ENCODE measurements at places on chromosomes 3 and 15.
A peak's percentile ranks its signal among the peaks of the same experiment; 100 is the strongest.

DNA sequence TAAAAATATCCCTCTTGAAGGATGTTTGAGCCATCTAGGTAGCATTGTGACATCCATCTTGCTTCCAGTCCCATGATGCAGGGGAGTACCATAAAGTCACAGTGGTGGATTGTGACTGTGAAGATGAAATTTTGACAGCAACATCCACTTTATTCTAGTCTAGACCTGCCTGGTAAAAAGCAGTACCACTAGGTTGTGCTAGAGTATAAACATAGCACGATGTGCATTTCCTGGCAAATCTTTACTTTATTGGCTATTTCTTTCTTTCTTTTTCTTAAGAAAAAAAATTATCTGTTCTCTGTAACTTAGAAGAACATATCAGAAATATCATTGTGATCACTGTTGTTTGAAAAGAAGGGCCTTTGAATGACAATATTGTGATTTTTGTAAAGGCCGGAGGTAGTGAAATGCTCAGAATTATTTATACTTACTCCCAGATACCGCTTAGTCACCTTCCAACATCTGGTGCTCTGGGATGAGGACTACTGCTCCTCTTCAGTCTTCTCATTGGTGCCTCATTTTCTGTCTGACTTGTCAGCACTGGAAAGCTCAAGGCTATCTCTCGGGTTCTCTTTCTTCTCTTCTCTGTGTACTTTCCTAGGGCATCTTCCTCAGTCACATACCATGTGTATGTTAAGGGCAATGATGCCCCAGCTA lies 35.6 kb downstream of the AGBL1 start:
- no peak for DNase-seq

DNA sequence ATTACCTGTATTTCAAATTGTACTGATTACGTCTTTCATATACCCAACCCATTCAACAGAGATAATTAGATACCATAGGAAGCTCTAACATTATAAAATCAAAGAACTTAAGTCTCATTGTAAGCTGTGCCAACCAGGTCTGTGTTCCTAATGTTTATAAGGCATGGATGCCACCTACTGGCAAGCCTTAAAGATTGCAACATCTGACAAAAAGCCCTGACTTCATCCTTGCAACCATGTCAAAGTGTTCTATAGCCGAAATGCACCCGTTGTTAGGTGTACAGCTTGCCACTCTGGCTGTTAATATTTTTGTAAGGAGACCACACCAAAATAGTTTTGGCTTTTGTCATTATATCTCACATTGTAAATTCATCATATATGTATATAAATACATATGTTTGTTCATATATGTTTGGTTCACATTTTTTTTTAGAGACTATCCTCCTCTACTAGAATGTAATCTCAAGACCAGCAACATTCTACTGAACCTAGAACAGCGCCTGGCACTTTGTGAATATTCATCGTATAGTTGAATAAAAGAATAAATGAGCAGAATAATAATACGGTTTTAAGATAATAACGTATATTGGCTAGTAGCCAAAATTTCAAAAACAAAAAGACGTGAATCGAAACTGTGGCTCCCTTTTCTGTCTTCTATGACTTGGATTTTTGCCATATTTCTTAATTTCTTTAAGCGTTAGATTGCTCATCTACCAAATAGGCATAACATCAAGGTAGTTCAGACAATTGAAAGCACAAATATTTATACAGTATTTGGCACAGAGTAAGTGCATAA lies 258.1 kb downstream of the TBL1XR1 start:
- peak; percentile 21 for DNase-seq

DNA sequence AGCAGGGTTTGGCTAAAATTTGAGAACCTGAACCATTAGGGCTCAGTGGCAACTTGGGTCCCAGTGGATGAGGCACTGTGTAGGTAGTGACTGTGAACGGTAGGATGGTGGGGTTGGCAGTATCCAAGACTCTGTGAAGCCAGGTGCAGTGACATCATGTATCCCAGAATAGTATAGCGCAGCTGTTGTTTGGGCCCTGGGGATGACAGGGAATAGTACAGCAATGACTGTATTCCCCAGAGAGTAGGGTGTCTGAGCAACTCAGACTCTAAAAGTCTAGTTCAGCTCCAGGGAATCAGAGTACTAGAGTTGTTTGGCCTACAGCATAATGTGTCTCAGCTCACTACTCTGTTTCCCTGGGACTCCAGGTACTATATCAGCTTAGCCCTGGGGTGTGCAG lies 20.7 kb upstream of the PPP2R3A start:
- DNase-seq, result no peak

- no peak for DNase-seq
Measured at GRCh38 chr3:31522152-31522551, 10.6 kb upstream of the STT3B start.

- peak; percentile 25 for DNase-seq
Measured at GRCh38 chr3:130093741-130094391, 12.2 kb downstream of the ALG1L2 start.

DNA sequence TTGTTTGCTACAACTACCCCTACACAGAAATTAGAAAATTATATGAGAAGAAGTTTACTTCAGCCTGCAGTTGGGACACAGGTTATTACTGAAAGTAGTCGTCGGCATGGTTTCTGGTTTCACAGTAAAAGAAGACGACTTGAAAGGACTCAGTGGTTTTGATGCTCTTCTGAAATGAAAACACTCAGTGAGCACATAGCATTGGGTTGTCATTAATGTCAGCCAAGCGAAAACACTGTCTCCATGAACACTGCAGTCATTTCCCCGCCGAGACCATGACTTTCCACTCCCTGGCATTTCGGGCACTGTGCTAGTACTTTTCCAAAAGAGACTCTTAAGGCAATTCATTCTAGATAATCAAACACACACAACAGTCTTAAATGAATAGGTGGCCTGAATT lies 69.2 kb upstream of the ICE2 start:
- DNase-seq, result peak; percentile 70

DNA sequence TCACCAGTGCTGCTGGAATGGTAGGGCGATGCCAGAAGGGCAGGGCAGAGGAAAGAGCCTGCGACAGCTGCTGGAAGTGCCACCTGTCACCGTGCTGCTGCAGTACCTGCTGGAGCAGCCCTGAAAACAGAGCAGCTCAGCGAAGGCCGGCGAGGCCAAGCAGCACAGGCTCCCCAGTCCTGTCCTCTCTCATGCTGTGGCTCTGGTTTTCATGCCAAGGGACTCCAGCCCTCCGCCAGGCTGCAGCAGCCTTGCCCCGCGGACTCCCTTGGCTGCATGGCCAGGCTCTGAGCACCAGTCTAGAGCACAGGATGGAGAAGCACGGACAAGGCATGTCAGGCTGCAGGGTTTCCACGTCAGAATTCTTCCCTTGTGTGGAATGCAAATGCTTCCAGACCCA lies 43.9 kb downstream of the ADCY5 start:
- DNase-seq, result no peak
